ENCODE measurements at places on chromosomes 5 and 9.

DNA sequence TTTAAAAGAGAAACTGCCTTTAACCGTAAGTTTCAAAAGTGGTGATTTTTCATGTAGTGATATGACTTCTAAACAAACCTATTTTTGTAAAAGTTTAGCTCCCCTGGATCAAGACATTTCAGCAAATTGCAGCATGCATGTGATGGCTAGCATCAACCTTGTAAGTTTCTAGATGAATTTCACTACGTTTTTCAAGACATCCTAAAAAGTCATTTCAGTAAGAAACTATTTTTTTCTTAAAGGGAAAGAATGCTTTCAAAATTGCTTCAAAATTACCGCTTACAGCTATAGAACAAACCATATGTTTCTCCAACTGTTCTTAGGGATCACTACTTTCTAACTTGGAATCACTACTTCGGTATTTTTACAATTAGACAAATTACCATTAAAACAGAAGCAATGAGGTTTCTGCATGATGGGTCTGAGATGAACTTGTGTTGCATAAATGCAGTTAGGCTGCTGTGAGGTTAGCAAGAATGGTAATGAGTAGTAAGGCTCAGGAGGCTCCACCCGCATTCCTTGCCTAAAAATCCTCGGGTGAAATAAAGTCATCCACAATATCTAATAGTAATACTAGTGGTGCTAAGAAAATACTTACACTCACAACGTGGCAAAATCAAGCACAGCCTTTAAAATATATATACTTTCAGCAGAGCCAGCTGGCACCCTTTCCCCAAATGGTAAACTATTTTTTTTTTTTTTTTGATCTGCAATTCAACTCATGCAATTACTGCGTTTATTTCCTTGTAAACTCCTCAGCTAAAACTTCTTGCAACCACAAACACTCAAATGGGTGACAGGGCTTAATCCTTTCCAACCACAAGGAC, 53.8 kb downstream of the CDC14B start:
- no peak for DNase-seq

DNA sequence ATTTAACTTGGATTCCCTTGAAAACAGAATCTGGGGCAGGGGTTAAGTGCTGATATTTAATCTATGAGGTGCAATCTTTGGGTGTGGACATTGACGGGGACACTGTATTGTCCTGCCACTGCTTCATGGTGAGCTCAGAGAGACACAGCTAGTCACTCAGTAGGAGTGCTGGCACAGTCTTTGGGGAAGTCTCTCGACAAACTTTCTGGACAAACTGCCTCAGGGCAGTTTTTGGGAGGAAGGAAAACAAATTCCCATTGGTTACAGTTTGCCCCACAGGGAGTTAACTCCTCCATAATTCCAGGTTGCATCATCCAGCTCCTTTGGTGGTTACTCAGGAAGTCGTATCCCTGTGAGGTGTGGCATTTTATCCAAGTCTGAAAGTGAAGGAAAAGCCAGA, 17.9 kb downstream of the HNRNPK start:
- DNase-seq: no peak

DNA sequence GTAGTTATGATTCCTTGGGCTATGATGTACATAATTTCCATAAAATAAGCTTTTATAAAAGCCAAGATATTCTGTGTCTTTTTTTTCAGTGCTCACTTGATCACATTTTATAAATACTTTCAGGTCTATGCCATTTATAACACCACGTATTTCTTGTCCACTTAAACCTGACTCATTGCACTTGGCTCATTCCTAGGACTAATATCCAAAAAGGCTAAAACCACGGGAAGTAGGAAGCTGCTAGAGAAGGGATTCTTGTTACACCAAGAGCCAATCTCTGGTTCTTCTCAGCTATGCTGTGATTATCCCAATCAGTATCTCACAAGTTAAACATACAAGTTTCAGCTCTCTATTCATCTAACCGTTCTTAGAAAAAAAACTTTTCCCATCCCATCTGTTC, 80.4 kb upstream of the CDH6 start:
- no peak for DNase-seq

DNA sequence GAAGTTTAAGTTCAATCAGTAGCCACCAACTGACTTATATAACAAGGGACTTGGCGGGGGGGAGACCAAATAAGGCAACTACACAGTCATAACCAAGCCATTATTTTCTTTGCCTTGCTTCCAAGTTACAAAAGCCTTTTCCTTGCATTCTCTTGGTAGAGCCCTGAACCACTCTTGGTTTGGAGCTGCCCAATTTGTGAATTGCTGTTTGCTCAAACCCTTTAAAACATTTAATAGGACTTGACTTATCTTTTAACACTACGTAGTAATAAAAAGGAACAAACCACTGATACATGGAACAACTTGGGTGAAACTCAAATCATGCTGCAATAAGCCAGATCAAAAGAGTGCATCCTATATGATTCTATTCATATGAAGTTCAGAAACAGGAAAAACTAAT, 31.7 kb upstream of the MSH3 start:
- DNase-seq: no peak

GRCh38 chr9:126085170-126085569, 241.5 kb upstream of the MVB12B start:
- no peak for DNase-seq

- no peak for DNase-seq
Measured at GRCh38 chr9:131960311-131960710, 119.4 kb downstream of the MED27 start.

GRCh38 chr5:170632985-170633234, 129.1 kb downstream of the KCNIP1 start:
- DNase-seq: no peak

GRCh38 chr5:145971701-145972100, 35.3 kb downstream of the SH3RF2 start:
- no peak for DNase-seq
